ENCODE measurements at places on chromosomes 5 and 9. TPM values are rescaled to one million over a fixed set of nuclear protein-coding genes. Genes with fewer than 3 reads are reported as not detected.

Gene FBXW5
- 103 TPM for total RNA-seq

Gene HEXB
- total RNA-seq, result 218 TPM

Gene TEX48
- total RNA-seq, result not detected

GRCh38 chr5:126373375-126374108, 49.7 kb upstream of the GRAMD2B start:
- H3K4me1 ChIP-seq, result no peaks in the 10 kb centered on the region
- H3K27me3 ChIP-seq, result no peaks in the 10 kb centered on the region
- H3K4me3 ChIP-seq, result no peak overlapping the region
- H3K36me3 ChIP-seq, result no peaks in the 10 kb centered on the region
- DNase-seq, result no peak
- H3K27ac ChIP-seq, result no peak overlapping the region

- no peak for DNase-seq
- no peaks in the 10 kb centered on the region for H3K4me1 ChIP-seq
- no peak overlapping the region for H3K4me3 ChIP-seq
- H3K27me3 ChIP-seq, result no peaks in the 10 kb centered on the region
- no peaks in the 10 kb centered on the region for H3K36me3 ChIP-seq
Observed at GRCh38 chr9:99964336-99964735, 57.9 kb downstream of the STX17 start.

GRCh38 chr5:139138809-139139208, 59.4 kb downstream of the SIL1 start:
- no peaks in the 10 kb centered on the region for H3K27me3 ChIP-seq
- no peak for DNase-seq
- H3K36me3 ChIP-seq, result no peaks in the 10 kb centered on the region
- no peak overlapping the region for H3K4me3 ChIP-seq
- H3K4me1 ChIP-seq, result peaks cover 26% of the 10 kb centered on the region

DNA sequence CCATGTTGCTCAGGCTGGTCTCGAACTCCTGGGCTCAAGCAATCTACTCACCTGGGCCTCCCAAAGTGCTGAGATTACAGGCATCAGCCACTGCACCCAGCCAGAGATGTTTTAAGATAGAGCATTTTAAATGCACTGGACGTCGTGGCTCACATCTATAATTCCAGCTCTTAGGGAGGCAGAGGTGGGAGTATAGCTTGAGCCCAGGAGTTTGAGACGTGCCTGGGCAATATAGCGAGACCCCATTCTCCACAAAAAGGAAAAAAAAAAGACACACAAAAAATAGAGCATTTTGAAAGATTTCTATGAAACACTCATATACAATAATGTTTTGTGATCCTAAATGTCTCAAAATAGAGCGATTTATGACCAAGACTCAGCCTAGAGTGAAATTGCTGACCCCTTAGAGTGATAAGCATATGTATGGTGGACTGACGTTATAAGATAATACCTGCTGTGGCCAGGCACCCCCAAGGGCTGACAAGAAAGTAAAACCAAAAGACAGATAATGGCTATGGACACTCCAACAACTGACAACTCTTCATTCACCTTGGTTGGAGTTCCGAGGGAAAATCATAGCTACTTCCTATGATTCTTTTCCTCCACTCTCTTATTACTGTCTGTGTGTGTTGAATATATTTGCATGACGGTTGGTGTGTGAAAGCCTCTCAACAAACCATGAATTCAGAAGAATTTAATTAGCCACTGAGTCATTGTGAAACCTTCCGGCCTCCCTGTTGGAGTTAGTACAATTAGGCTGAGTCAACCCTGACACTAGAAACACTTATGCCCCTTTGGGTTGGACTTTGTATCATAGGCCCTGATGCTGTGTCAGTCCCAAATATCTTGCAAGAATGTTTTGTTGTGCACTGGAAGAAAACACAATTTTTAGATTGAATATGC, 526.5 kb upstream of the NUDT12 start:
- no peak overlapping the region for H3K4me3 ChIP-seq
- H3K36me3 ChIP-seq, result no peaks in the 10 kb centered on the region
- H3K4me1 ChIP-seq, result no peaks in the 10 kb centered on the region

All from breast epithelium (tissue), 4 donors.